ENCODE measurements at places on chromosomes 2 and 18.

- DNase-seq: no peak
Measured at GRCh38 chr2:40225670-40226210, 226.2 kb downstream of the SLC8A1 start.

DNA sequence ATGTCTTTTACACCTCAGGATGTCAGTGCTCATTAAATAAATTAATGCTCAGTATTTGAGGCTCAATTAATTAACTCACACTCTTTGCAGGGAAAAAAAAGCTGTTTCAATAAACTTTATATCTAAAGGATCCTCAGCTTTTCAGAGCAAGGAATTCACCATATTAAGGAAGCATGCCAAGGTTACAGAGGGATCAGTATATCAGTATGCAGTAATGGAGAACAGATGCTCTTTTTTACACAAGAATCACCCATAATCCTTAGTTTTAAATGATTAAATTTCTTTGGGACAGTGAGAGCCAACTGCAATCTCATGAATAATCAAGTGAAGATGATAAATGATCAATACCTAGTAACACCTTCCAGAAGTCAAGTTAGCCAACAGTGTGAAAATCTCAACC, 14.9 kb upstream of the LCT start:
- peak; percentile 27 for DNase-seq

- DNase-seq: no peak
Measured at GRCh38 chr2:134413430-134413829, 159.6 kb downstream of the MGAT5 start.

GRCh38 chr18:45447355-45448265, 167.7 kb upstream of the SLC14A2 start:
- DNase-seq: no peak

GRCh38 chr2:234884591-234884990, 67.2 kb upstream of the SH3BP4 start:
- no peak for DNase-seq

DNA sequence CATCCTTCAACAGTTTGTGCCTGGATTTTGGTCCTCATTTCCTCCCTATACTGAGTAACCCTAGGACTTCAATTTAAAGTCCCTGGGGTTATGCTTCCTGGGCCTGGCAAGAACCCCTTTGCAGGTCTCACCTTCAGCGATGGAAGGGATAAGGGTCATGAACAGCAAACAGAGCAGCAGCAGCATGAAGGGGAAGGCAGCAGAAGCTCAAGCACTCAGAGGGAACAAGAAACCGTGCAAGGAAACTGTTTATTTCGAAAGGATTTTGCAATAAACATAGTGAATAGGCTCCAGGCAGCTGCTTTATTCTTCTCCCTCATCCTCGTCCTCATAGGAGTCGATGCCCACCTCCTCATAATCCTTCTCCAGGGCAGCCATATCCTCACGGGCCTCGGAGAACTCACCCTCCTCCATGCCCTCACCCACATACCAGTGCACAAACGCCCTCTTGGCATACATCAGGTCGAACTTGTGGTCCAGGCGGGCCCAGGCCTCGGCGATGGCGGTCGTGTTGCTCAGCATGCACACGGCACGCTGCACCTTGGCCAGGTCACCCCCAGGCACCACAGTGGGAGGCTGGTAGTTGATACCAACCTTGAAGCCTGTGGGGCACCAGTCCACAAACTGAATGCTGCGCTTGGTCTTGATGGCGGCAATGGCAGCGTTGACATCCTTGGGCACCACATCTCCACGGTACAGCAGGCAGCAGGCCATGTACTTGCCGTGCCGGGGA, 2.8 kb upstream of the TUBA4B start:
- no peak for DNase-seq

DNA sequence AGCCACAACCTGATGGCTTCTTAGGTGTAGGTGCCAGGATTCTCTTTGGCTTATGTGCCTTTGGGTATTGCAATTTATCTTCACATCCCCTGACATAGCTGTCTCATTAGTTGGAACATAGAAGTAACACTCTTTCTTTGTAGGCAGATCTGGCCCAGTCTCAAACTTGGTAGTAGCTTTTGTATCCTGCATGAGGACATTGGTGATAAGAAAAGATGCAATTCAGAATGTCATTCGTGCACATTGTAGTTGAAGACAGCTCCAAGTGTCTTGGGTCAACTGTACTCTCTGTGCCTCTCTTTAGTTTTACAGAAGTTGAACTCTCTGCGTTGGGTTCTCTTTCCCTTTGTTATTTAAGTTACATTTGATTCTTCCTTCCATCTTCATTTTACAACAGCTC, 69.6 kb upstream of the BCL11A start:
- no peak for DNase-seq

DNA sequence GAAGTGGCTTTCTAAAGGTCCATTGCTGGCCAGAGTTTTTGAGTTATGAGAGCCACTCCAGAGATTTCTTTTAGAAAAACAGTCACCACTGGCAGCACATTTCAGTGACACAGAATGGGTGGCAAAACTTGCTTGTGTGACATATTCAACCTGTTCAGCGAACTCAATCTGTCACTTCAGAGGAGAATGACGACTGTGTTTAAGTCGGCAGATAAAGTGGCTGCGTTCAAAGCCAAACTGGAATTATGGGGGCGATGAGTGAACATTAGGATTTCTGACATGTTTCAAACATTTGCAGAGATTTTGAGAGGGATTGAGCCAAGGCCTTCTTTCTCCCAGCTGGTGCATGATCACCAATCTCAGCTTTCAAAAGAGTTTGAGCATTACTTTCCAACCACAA, 139.6 kb upstream of the B3GNT2 start:
- DNase-seq: no peak

DNA sequence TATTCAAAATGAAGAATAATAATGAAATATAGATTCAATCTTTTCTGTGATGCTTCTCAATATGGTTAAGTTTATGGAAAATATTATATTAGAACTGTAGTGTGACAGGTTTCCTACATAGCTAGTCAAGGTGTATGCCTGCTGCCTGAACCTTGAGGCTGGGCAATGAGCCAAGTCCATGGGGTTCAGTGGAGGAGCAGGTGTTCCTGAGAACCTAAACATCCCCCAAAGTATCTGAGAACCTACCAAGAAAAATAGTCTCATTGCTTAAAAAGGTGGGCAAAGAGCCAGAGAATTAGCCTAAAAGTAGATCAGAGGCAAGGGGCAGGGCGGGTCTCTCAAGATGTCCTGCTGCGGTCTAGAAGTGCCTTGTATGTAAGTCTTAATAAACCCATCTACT, 185.9 kb upstream of the SPHKAP start:
- DNase-seq: no peak
